ENCODE measurements at places on chromosomes 2 and 18. TPM values are rescaled to one million over a fixed set of nuclear protein-coding genes. Genes with fewer than 3 reads are reported as not detected.

GRCh38 chr2:181240844-181241243, 216.3 kb upstream of the ITGA4 start:
- no peak for DNase-seq
- no peak overlapping the region for H3K27ac ChIP-seq
- no peaks in the 10 kb centered on the region for H3K4me1 ChIP-seq

GRCh38 chr18:13370995-13371625, 152.6 kb downstream of the LDLRAD4 start:
- H3K36me3 ChIP-seq = no peaks in the 10 kb centered on the region
- H3K27me3 ChIP-seq = no peaks in the 10 kb centered on the region
- H3K27ac ChIP-seq = no peak overlapping the region
- H3K4me1 ChIP-seq = peaks cover 28% of the 10 kb centered on the region
- no peak overlapping the region for H3K4me3 ChIP-seq

Gene GPR155
- 11.0 TPM for total RNA-seq

DNA sequence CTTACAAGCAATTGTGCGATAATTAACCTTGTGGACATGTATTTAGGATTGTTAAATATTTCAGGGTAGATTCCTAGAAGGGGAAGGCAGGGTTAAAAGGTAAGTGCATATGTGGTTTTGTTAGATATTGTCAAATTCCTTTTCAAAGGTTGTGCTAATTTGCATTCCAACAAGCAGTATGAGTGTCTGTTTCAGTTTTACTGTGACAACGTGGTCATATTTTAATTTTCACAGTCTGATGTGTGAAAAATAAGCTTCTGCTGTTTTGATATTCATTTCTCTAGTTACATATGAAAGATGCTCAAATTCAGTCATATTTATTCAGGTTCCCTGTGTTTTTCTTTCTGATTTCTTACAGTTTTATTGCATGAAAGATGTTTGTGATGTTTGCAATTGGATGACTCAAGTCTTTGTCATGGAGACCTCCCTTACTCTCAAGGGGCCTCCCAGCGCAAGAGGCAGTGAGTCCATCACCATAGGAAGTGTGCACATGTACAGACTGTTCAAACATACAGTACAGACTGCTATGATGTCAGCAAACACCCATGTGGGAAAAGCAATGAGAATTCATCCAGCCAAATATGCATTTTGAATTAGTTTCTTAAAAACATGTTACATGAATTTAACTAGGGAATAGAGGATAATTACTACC, 310.8 kb downstream of the GALR1 start:
- no peak for DNase-seq
- no peak overlapping the region for H3K27ac ChIP-seq
- no peaks in the 10 kb centered on the region for H3K27me3 ChIP-seq

- H3K27ac ChIP-seq = no peak overlapping the region
- DNase-seq = no peak
- no peaks in the 10 kb centered on the region for H3K36me3 ChIP-seq
- no peak overlapping the region for H3K4me3 ChIP-seq
- H3K27me3 ChIP-seq = no peaks in the 10 kb centered on the region
These were observed 115.1 kb downstream of the SH3BP4 start for GRCh38 chr2:235066895-235067294.

DNA sequence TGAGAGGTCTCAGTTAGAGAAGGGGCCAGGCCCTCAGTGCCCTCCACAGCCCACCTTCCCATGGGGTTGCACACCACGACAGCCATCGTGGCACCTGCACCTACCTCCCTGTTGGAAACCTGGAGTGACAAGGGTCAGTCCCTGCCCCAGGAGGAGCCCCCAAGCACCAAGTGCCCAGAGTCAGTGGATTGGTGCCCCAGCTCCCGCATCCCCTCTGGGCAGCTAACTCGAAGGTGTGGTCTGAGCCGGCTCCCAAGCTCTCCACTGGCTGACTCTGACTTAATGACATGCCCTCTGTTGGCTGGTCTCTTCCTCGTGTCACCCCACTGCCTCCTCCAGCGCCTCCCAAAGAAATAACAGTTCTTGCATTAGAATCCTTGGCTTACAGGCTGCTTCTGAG, 116.4 kb downstream of the NDUFA10 start:
- no peak overlapping the region for H3K27ac ChIP-seq
- H3K4me3 ChIP-seq = no peak overlapping the region
- no peaks in the 10 kb centered on the region for H3K36me3 ChIP-seq
- H3K27me3 ChIP-seq = no peaks in the 10 kb centered on the region
- no peaks in the 10 kb centered on the region for H3K4me1 ChIP-seq

DNA sequence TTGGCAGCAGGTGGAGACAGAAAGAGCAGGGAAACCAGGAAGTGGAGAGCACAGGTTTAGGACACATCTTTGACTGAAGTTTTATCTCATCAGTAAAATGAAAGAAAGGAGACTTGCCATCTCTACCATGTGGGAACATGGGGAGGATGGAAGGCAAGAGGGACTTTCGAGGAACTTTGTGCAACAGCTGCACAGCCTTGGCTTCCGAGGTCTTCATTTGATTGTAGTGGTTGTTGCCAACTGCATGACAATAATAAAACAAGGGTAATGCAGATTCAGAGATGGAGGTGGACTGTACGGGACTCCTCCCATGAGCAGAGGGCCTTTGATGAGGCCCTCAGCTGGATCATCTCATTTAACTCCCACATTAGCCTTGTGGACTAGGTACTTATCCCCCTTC, 49.3 kb upstream of the FZD7 start:
- no peak for DNase-seq
- no peaks in the 10 kb centered on the region for H3K36me3 ChIP-seq
- H3K27ac ChIP-seq = no peak overlapping the region
- H3K4me1 ChIP-seq = no peaks in the 10 kb centered on the region
- no peak overlapping the region for H3K4me3 ChIP-seq
- H3K27me3 ChIP-seq = no peaks in the 10 kb centered on the region

Gene MYL1
- total RNA-seq = 11.1 TPM

- DNase-seq = peak; percentile 16
- peaks cover 26% of the 10 kb centered on the region for H3K4me1 ChIP-seq
- H3K4me3 ChIP-seq = no peak overlapping the region
- H3K36me3 ChIP-seq = no peaks in the 10 kb centered on the region
- no peak overlapping the region for H3K27ac ChIP-seq
These were observed 5.4 kb downstream of the MARCHF4 start for GRCh38 chr2:216366777-216367471.

DNA sequence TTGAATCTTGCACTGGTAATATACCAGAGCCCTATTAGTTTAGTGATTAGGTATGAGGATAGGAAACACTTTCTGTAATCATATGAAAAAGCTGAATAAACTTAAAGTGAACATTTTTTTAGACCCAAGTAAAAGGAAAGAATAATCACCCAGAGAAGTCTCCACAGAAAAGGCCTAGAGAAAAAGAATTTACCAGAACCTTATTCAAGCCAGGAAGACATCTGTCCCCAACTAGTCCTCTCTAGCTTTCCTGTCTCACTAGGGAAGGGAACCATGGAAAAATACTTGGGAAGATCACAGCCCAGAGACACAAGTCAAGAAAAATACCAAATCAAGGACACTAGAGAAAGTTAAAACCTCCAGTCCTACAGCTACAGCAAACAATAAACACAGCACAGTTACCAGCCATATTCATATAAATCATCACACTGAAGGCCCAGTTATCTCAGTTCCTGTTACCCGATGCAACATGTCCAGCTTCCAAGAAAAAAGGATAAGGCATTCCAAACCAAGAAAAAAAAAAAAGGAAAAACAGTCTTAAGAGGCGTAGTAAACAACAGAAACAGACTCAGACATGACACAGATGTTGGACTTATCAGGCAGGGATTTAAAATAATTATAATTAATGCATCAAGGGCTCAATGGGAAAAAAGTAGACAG, 461.5 kb downstream of the IRS1 start:
- peak; percentile 26 for DNase-seq
- no peaks in the 10 kb centered on the region for H3K36me3 ChIP-seq
- no peaks in the 10 kb centered on the region for H3K27me3 ChIP-seq
- no peak overlapping the region for H3K27ac ChIP-seq
- no peak overlapping the region for H3K4me3 ChIP-seq

- H3K36me3 ChIP-seq = no peaks in the 10 kb centered on the region
- DNase-seq = no peak
- no peaks in the 10 kb centered on the region for H3K27me3 ChIP-seq
- no peaks in the 10 kb centered on the region for H3K4me1 ChIP-seq
- H3K27ac ChIP-seq = no peak overlapping the region
These were observed 16.6 kb downstream of the KCTD1 start for GRCh38 chr18:26531605-26532298.

- no peak for DNase-seq
- H3K27me3 ChIP-seq = no peaks in the 10 kb centered on the region
- H3K4me3 ChIP-seq = no peak overlapping the region
- no peak overlapping the region for H3K27ac ChIP-seq
- H3K4me1 ChIP-seq = no peaks in the 10 kb centered on the region
These were observed 119.4 kb upstream of the HS6ST1 start for GRCh38 chr2:128438091-128438490.

DNA sequence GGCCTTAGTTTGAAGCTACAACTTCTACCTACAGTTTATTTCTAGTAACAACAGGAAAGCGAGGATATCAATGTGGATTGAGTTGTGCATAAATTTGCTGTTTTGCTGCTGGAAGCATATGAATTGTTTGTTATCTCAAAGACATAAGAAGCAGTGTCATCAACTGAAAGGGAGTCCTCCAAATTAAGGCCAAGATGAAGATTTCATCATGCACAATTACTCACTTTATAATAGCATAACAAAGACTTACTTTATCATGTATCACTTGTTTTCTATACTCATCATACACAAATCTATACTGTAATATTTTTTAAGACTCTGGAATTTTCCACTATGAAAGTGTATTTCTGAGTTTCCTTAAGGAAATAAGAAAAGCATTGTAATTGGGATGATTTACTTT, 136.1 kb upstream of the FANCL start:
- no peaks in the 10 kb centered on the region for H3K4me1 ChIP-seq
- no peak for DNase-seq
- no peak overlapping the region for H3K4me3 ChIP-seq
- H3K27me3 ChIP-seq = no peaks in the 10 kb centered on the region
- H3K27ac ChIP-seq = no peak overlapping the region
- no peaks in the 10 kb centered on the region for H3K36me3 ChIP-seq

- H3K4me1 ChIP-seq = peaks cover 27% of the 10 kb centered on the region
- peak overlapping the region; percentile 33 for H3K4me3 ChIP-seq
- H3K27me3 ChIP-seq = peaks cover 83% of the 10 kb centered on the region
- peak; percentile 41 for DNase-seq
- H3K27ac ChIP-seq = no peak overlapping the region
- no peaks in the 10 kb centered on the region for H3K36me3 ChIP-seq
These were observed 16.1 kb downstream of the WNT10A start for GRCh38 chr2:218896501-218897393.

Gene GALNT3
- 16.4 TPM for total RNA-seq

Gene FHOD3
- total RNA-seq = 6.1 TPM

Gene GDF7
- 1.9 TPM for total RNA-seq

DNA sequence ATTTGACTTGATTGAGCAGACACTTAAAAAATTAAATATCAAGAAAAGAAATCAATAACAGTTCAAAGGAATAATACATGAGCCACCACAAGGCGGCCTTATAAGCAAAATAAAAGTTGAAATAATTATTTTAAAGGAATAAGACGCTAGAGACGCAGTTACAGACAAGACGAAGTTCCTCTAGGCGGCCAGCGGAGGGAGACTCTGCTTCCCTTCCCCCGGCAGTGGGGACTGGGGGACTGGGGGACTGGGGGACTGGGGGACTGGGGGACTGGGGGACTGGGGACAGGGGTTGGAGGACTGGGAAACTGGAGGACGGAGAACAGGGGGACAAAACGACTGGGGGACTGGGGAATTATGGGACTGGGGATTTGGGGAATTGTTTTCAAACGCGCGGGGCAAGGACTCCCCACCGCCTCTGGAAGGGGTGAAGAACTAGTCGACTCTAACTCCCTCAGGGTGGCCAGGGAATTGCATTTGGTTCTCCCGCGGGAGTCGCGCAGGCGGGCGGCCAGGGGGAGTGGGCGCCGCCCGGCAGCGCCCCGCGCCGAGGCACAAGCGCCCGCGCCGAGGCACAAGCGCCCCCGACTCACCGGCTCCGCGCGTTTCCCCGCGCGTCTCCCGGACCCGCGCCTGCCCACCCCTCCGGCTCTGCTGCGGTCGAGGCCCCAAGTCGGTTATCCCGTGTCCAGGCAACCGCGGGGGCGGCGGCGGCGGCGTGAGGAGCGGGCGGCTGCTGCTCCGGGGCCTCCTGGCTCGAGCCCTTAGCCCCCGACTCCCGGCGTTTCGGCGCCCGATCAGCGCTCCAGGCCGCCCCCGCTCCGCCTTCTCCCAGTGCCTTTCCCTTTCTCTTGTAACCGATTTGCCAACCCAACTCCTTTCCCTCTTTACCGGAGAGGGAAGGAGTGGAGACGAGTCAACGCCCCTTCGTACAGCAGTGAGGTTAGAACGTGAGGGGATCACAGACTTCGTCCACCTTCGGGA, at the start of gene CCDC178:
CCDC178 (minus strand) TSS at position 662 of the 984 bp plus-strand sequence. CDS start 28,633 bp downstream, outside the sequence.
- H3K4me3 ChIP-seq = peak within 1 kb of the TSS; percentile 69
- peaks cover 6% of the 10 kb centered on the region for H3K4me1 ChIP-seq
- no peaks in the 10 kb centered on the region for H3K36me3 ChIP-seq
- H3K27ac ChIP-seq = no peak within 1 kb of the TSS
- peaks cover 3% of the 10 kb centered on the region for H3K27me3 ChIP-seq

DNA sequence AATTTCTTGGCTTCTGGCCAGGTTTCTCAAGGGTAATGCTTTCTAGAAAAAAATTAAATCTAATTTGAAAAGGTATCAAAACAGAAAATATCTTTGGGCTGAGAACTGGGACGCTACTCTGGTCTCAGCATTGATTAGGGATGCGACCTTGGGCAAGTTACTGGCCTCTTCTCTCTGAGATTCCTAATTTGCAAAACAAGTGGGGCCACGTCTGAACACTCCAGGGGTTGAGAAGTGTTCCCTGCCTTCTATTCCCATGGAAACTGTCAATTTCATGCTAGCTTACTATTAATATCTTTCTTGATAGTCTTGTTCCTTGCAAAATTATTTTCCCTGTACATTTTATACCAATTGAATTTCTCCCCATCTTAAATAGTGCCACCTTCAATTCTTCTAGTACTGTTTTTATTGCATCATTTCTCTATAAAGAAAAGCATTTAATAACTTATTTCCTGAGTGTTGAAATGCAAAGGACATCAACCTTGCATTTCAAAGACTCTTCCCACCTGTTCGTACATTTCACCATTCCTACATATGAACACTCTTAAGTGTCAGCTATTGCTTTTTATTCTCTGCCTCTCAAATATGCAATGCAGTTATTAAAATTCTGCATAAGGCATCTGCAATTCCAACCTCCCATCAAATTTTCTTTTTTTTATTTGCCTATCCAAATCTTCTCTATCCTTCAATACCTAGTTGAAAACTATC, 118.3 kb upstream of the DSEL start:
- no peak for DNase-seq
- H3K36me3 ChIP-seq = no peaks in the 10 kb centered on the region
- H3K4me1 ChIP-seq = no peaks in the 10 kb centered on the region
- H3K27me3 ChIP-seq = no peaks in the 10 kb centered on the region
- no peak overlapping the region for H3K4me3 ChIP-seq

DNA sequence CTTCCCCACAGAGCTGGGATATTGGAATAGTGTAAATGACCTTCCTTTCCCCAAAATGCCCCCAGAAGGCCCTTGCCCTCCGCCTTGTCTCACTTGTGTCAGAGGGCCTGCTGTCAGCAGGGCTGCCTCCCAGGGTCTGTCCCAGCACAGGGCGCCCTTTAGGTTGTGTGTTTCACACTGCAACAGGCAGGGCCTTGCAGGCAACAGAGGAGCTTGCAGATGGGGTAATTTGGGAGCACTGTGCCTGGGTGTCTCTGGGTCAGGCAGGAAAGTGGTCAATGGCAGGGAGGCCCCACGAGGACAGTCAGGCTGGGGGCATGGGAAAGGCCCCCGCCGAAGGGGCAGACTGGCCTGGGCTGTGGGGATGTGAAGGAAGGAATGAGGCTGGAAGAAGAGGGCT, 130.7 kb downstream of the ASB1 start:
- no peaks in the 10 kb centered on the region for H3K4me1 ChIP-seq
- DNase-seq = no peak
- H3K36me3 ChIP-seq = no peaks in the 10 kb centered on the region
- H3K27ac ChIP-seq = no peak overlapping the region

- H3K36me3 ChIP-seq = no peaks in the 10 kb centered on the region
- no peak for DNase-seq
- H3K27me3 ChIP-seq = no peaks in the 10 kb centered on the region
These were observed 271.3 kb downstream of the KCNS3 start for GRCh38 chr2:18149660-18150246.

Measured in astrocyte (in vitro differentiated cells and primary cell).